ENCODE measurements at places on chromosomes 3 and 15.

DNA sequence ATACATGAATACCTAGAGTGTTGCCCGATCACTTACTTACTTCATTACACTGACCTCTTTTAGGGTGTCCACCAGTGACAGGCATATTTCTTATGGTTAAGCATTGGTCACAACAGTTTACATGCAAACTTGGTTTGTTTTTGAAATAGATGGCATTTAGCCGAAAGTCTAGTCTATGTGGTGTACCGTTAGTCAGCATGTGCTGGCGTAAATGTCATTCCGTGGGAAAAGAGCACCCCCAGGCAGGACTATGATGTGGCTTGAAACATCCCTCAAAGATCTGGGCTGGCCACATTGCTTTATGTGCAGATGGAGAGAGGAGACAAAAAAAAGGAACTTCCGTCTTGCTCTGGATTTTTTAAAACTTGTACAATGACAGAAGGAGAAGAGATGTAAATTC, 357.0 kb upstream of the ICE2 start:
- no peak for DNase-seq

- DNase-seq, result no peak
Measured at GRCh38 chr15:33296856-33297255, 13.9 kb upstream of the RYR3 start.

DNA sequence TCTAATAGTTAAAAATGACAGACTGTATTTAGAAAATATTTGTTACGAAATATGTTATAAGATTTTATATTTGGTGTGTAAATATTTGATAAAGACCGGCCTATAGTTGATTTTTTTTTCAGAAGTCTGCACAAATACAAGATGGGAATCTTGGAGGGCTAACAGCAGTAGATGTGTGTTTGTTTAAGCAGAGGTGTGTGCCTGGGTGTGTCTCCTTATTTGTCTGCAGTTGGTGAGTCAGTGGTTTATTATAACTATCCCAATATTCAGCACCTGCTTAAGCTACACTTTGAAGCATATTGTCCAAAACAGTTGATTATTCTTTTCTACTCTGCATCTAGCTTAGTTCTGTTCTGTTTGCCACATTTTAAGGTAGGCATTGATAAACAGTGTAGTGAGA, 12.4 kb downstream of the GLCE start:
- no peak for DNase-seq

GRCh38 chr3:112048911-112049310, 14.4 kb downstream of the TMPRSS7 start:
- DNase-seq, result no peak

GRCh38 chr3:144989807-144990206, 1018.2 kb downstream of the DIPK2A start:
- DNase-seq, result no peak

Measured in stimulated activated CD8-positive, alpha-beta memory T cell treated with anti-CD3 and anti-CD28 coated beads, Interleukin-4, amount 100 ng/mL, for 48 hours (primary cell).